ENCODE measurements at places on chromosomes 7 and 10.

- DNase-seq = no peak
These were observed 310.2 kb upstream of the LRRN3 start for GRCh38 chr7:110780712-110781111.

- no peak for DNase-seq
These were observed 143.2 kb upstream of the C7orf33 start for GRCh38 chr7:148447221-148447849.

- DNase-seq = peak; percentile 12
These were observed 68.9 kb downstream of the RBM33 start for GRCh38 chr7:155713384-155713783.

- peak; percentile 31 for DNase-seq
These were observed 11.6 kb downstream of the MLXIPL start for GRCh38 chr7:73612598-73613269.

DNA sequence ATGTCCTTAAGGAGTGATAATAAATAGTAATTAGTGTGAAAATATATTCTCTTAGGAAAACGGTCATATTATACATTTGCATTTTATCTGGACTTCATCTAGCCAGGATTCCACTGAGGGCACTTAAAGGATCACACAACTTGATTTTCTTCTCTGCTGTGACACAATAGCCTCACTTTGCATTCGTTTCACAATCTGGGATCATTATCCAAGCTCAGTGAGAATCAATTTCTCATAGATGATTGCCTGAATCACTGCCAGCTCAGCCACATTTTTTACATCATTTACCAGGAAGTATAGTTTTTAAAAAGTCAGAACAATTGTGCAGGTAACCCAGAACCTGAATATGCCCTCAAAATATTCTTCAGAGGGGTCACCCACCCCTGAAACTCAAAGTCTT lies 68.9 kb downstream of the PTPRZ1 start:
- no peak for DNase-seq

- no peak for DNase-seq
These were observed 318.3 kb upstream of the ZMIZ1 start for GRCh38 chr10:78750418-78750817.

DNA sequence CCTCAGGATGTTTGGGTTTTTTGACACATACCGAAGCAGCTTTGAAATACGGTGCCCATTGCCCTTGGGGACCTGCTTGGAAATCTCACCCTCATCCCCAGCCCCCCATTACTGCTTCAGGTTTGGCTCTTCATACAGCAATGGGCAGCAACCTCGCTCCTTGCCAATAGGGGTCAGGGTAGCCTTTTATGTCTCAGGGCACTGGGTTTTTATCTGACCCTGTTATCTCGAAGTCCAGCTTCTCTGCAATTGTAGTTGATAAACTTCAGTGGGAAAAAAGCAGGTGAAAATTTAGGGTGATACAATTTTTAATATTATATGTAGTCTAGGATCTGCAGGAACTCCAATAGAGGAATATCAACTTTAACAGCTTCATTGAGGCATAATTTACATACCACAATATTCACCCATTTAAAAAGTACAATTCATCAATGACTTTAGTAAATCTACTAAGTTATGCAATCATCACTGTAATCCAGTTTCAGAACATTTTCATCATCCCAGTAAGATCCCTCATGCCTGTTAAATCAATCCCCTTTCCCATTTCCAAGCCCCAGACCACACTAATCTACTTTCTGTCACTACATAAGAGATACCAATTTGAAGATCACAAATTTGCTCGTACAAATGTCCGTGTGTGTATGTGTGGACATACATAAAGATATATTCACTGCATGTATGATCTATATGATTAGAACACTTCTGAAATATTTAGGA lies 386.2 kb downstream of the KCNMA1 start:
- no peak for DNase-seq

DNA sequence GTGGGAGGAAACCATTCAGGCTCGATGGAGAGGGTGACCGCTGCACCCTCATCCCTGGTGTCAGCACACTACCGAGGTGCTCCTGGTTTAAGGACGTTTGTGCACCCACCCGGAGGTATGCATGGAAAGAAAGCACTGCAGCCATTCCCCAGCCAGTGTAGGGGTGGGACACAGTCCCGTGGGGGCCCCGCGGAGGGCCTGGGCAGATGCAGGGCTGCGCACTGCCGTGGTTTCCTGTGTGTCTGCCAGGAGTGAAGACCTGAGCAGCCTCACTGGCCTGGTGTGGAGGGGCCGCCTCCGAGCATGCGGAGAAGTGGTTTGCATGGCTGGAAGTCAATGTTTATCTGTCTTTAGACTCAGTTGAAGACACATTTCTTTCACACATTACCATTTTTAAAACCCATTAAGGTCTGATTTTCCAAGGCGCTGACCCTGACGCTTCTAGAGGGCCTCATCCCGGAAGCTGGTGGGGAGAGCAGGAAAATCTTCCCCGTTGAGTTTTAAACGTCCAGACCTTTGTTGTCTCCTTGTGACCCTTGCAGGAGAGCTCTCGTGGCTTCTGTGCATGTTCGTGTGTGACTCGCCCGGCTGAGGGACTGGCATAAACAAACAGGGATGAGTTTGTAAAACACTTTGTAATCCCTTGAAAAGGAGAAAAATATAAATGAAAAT lies 188.1 kb downstream of the MGMT start:
- no peak for DNase-seq
